Activated T-helper 1 cell treated with anti-CD3 and anti-CD28 coated beads, Interleukin-2, amount 50 U/mL, for 16 hours (primary cell): ENCODE measurements at places on chromosomes 3 and 15.

- no peak for DNase-seq
These were observed 9.9 kb upstream of the PXK start for GRCh38 chr3:58322793-58323192.

GRCh38 chr3:99509224-99509623 lies 129.2 kb upstream of the COL8A1 start:
- DNase-seq, result no peak

DNA sequence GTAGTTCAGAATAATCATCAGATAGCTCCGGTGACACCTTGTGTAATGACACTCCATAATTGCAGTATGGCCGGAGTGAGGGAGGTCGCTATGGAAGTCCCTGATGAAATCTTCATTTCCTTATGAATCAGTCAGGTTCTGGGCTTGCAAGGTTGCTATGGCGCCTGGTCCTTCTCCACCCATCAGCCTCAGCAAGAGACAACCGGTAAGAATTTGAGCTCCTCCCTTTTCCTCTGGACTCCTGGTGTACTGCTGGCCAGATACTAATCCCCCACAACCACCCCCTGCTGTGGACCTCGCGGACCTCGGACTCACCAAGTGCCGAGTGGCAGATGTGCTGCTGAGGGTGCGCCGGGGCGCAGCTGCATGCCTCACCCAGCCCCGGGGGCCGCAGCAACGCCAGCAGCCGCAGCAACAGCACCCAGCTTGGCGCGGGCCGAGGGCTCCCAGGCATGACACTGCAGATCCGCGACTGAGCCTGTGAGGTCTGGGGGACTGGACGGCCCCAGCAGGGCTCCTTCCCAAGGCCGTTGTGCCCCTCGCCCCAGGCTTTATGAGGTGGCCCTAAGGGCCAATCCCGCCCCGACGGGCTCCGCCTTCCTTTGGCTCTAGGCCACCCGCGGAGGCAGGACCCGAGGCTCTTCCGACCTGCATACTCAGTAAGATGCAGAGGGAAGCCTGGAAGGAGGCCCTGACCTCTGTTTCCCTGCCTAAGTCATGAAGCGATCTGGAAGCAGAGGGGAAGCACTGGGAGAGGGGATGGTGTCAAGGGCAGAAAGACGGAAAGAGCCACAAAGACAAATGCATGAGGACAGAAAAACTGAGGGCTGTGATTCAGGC lies at the start of gene TIMP4:
TSS of gene TIMP4 (minus strand) at position 526 of the 840 bp plus-strand sequence. CDS start at position 454, 72 bp downstream.
- no peak for DNase-seq

- DNase-seq, result no peak
These were observed 903.2 kb downstream of the MCTP2 start for GRCh38 chr15:95134431-95135110.

DNA sequence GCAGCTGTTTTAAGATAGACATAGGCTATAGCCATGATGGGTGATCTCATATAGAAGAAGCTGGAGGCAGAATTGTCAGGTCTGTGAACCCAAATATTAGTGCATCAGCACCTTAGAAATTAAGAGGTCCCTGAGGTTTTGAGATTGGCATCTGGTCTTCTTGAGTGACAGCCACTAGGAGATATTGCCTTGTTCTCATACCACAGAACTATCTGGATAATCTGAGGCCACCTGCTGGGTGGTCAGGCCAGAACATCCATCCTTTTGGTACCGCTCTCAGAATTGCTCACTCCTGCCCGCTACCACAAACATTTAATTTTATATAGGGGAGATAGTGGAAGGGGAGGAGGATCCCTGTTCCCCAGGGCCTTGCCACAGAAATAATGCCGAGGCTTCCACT lies 210.6 kb upstream of the ZPLD1 start:
- DNase-seq, result no peak

- no peak for DNase-seq
These were observed 14.9 kb downstream of the SERPINI1 start for GRCh38 chr3:167750272-167750971.
